ENCODE measurements at places on chromosomes 7 and 10.

- DNase-seq: no peak
Observed at GRCh38 chr7:50488379-50488778, 38.2 kb upstream of the FIGNL1 start.

DNA sequence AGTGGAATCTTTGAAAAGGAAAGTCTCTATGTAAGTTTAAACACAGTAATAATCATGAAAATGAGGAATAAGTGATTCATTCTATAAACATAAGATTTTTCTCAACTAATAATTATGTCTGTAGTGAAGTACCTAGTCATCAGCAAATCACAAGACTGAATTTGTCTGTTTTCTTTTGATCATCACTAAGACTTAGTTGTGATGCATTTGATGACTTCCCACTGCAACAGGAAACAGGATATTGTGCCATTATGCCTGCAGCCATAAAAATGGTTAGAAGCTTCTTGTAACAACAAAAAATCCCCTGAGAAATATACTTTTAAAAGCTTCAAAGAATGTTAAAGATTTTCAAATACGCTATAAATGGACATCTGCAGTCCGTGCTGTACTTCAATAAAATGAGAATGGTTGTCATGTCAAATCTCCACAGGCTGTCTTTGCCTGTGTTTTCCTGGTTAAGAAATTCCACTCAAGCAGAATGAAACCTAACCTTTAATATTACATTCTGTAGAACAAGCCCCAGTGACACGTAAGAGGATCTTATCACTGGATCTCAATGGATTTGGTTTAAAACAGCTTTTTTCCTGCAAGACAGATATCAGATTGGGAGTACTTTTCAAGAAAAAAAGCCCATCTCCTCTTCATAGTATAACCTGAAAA lies 1262.3 kb upstream of the PHF14 start:
- DNase-seq: no peak

GRCh38 chr7:117863618-117864017 lies 9.6 kb downstream of the CTTNBP2 start:
- DNase-seq: no peak

GRCh38 chr10:73898730-73899410 lies 12.1 kb upstream of the PLAU start:
- no peak for DNase-seq

- DNase-seq: no peak
Observed at GRCh38 chr10:34433241-34434076, 381.6 kb downstream of the PARD3 start.

DNA sequence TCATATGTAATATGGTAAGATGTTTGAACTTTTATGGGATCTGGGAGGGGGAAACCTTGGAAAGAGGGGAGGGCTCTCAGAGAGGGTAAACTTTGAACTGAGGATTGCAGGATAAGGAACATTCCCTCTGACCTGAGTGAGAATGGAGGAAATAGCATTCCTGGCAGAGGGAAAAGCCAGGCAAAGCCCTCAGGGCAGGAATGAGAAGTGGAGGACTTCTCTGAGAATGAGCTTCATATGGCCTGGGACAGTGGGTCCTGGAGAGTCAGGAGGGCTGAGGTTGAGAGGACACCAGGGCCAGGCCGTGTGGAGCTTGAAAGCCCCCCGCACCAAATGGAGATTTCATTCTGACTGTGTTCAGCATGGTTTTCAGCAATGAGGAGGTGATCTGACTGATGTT lies 34.2 kb downstream of the NPVF start:
- no peak for DNase-seq

DNA sequence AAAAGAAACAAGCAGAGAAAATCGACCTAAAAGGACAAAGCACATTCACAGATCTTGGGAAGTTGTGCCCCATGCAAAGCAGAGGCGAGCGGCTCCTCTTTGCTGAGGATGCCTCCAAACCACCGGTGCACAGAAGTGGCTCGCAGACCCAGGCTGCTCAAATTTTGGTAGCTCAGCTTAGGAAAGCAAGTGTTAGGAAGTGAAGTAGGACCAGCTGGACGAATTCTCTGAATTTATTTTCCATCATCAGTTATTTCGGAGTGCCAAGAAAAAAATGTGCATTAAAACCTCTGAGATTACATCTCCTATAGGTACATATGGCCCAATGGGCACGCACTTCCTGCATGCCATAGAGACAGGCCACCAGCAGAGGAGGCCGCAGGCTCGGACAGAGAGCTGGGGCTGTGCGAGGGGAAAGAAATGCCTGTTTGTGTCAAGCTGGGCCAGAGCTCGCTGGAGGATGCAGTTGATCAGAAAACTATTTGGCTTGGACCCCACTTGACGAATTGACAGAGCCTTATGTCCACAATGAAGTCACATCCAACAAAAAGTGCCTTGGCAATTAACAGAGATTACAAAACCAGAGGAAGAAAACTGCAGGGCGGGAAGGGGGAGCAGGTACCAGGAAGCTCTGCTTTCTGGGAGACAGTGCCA lies 122.3 kb upstream of the LYZL2 start:
- peak; percentile 62 for DNase-seq

DNA sequence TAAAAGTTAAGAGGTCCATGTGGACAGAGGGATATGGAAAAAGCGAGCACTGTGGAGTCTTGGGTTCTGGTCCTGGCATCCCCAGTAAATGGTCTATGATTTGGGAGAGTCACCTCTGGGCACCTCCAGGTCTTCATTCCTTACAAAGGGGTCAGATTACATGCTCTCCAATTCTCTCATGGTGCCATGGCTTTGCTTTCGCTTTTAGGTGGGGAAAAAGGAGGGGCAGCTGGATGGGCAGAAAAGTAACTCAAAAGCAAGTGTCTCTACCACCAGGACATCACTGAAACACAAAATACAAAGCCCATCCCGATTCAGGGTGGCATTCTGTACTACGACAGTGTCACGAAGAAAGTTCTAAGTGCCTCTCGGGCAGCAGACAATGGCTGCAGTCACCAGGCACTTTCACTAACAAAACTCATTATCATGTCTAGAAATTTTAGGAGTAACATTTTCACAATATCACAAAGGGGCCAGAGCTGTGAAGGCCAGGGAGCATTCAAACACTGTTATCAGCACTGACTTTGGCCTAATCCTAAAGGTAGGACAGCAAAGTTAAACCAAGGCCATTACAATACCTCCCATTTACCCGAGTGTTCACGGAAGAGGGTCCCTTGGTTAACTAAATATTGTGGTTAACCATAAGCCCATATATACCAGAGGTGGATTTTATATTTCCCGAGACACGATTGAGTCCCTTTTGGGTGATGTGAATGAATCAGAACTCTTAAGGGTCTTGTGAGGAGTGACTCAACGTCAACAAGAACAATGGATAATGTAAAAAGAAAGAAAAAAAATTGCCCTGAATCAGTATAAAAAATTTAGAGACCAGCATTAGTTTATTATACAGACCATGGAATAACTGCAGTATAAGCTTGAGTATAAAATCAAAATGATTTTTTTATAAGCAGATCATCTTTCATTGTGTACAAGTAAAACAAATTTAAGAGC lies 2.5 kb downstream of the PSAP start:
- no peak for DNase-seq

GRCh38 chr7:99897322-99898022 lies 20.6 kb upstream of the OR2AE1 start:
- no peak for DNase-seq

GRCh38 chr10:66983475-66983818 lies 57.6 kb downstream of the LRRTM3 start:
- DNase-seq: no peak

DNA sequence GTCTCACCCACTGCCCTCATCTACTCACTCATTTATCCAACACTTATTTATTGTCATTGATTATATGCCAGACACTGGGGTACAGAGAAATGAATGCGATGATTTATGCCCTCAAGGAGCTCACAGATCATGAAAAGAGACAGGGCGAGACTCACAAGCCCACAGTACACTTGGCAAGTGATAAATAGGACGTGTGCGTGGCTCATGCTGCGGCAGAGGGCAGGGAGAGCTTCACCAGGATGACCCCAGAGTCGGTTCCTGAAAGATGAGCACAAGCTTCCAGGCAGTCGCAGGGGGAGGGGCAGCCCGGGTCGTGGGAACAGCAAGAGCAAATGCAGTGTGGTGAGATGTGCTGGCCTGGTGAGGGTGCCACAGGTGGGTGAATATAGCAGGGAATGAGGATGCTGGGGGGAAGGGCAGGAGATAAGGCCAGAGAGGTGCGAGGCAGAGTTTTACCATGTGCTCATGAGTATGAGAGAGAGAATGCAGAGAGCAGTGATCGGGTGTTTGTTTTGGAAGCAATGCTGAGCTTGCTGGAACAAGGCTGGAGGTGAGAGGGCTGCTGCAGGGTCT lies 70.9 kb downstream of the ATXN7L1 start:
- DNase-seq: no peak

GRCh38 chr7:51349820-51350545 lies 33.4 kb upstream of the COBL start:
- DNase-seq: no peak

DNA sequence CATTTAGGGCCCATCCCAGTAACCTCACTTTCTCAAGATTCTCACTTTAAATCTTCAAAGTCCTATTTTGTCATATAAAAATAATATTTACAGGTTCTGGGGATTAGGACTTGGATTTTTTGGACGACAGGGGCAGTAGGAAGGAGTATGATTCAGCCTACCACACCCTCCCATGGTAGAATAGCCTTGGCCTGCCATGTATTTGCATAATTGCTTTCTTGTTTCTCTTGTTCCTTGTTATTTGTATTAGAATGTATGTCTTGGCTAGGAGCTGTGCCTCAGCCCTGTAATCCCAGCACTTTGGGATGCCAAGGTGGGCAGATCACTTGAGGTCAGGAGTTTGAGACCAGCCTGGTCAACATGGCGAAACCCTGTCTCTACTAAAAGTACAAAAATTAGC lies 92.5 kb downstream of the ELAPOR2 start:
- no peak for DNase-seq

Data from naive thymus-derived CD8-positive, alpha-beta T cell (primary cell).